Stimulated activated CD8-positive, alpha-beta memory T cell treated with anti-CD3 and anti-CD28 coated beads, Interleukin-2, amount 100 ng/mL, for 1 hour (primary cell): ENCODE measurements at places on chromosomes 5 and 9.

- DNase-seq, result no peak
Observed at GRCh38 chr5:35887321-35888100, 30.8 kb downstream of the IL7R start.

DNA sequence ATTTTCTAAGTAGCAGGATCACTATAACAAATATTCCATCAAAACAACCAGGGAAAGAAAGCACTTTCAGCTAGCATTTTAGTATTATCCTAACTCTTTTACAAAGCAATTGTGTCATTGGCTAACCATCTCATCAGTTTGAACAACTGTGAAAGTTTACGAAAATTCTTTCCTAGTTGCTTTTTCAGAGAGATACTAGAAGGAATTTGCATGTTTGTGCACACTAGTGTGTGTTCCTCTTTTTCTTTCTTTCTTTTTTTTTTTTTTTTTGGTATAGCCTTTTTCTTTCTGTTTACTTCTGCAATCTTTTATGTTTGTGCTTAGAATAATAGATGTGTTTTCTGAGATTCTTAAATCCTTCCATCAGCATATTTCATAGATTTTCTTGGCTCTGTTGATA is 124.7 kb upstream of the SEMA6A start:
- no peak for DNase-seq

DNA sequence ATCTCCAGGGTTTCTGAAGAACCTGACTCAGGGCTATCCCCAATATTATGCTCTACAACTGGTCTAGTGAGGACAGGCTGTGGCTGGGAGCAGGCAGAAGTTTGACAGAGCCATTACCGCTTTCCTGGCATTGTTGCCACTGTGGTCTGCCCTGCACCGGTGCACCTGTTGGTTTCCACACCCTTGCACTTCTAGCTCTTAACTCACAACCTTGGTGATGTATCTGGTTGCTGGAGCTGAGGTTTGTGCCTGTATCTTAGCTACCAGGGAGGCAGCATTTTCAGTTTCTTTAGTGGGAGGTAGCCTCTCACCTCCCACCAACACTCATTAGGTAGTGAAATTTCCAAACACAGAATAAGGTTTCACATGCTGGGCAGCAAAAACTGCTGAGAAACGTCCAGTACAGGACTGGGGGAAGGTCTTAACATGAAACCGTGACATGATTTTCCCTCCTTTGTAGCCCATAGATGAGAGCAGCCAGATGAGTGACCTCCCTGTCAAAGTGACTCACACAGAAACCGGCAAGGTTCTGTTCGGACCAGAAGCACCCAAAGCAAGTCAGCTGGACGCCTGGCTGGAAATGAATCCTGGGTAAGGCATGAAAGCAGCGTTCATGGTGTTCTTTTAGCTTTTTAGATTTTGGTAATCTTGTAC is 57.7 kb downstream of the SMARCA2 start:
- DNase-seq, result no peak

DNA sequence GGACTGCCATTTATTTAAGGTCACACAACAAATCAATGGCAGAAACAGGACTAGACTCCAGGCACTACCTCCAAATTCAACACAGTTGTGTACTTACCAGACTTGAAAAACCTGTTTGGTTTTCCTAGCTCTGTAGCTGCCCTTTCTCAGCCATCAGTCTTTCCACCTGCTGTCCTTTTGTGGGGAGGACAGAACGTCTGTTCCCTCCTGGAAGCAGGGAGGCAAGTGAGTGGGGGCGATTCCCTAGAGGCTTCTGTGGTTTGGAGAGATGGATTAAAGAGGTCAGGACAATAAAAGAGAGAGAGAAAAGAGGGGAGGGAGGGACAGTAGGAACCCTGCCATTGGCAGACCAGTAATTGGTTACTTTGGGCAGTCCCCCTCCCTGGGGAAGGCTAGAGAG is 14.7 kb downstream of the ASTN2 start:
- no peak for DNase-seq

GRCh38 chr9:126720661-126721563 is 83.9 kb upstream of the ZBTB43 start:
- DNase-seq, result no peak

- DNase-seq, result no peak
Observed at GRCh38 chr5:52989025-52989780, at the start of gene ITGA2. TSS of gene ITGA2 (plus strand) at chr5:52989352. CDS start at chr5:52989469, 117 bp downstream.

DNA sequence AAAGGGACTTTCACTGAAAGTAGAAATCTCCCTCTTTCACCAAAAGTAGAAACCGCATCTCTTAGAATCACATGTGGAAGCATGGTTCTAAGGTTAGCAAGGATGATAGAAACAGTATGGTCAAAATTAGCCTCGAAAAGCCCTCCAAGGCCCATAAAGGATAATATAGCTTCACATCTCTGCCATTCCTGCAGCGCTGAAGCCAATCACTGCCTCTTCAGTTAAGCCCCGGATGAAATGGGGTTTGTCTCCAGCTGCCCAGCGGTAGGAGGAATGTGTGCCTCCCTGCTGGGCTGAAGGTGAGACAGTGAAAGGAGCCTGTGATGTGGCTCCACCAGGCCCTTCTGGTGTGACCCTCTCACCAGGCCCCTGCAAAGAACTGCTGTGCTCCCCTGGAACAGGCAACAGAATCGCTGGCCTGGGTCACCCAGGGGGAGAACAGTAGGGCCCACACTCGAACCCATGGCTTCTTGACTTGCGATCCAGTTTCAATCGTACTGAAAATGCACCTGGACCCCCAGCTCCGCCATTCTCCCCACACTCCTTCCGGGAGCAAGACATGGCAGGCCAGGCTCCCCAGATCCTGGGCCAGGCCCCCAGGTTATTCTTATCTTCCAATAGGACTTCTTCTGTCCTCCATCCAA is 47.2 kb downstream of the CAMK2A start:
- no peak for DNase-seq
